ENCODE measurements at places on chromosomes 3 and 15. TPM values are rescaled to one million over a fixed set of nuclear protein-coding genes. Genes with fewer than 3 reads are reported as not detected.
A peak's percentile ranks its signal among the peaks of the same experiment; 100 is the strongest.

CHL1 gene
- 49.1 TPM for total RNA-seq

DNA sequence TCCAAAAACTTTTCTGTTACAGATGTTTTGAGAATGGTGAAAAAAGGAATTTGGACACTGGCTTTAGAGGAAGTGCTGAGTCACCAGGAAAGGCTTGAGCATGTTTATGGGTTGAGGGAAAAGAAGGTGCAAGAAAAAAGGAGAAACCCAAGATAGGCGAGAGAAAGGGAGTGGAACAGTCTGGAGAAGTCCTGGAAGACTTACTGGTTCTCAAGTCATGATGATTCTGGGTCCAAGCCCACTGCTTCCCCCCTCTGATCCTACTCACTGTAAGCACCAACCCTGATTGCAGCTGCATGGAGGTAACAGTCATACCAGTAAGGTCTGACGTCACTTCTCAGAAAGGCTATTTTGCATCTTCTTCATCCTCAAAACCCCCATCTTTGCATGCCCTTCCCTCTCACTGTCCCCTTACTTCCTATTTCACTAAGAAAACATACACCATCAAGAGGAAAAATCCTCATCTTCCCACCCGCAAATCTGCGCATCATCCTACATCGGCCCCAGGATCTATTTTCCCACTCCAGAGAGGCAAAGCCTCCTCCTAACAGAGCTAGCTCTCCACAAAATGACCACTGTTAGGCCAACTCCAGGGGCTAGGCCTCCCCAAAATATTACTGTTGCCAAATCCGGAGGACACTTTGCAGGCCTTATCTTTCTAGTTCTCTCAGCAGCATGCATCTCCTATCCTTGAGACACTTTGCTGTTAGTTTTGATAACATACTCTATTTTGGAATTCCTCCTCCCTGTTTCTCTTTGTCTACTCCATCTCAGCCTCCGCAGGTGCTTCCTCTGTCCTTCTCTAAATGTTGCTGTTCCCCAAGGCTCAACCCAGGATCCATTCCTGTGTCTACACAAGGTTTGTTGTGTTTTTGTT lies 3.2 kb upstream of the ATP13A3 start:
- peak overlapping the region; percentile 41 for H3K27ac ChIP-seq
- no peaks in the 10 kb centered on the region for H3K27me3 ChIP-seq
- peaks cover 26% of the 10 kb centered on the region for H3K4me1 ChIP-seq

REC114 gene
- total RNA-seq, result not detected

- no peaks in the 10 kb centered on the region for H3K4me1 ChIP-seq
- no peak overlapping the region for H3K4me3 ChIP-seq
Measured at GRCh38 chr3:159913712-159914414, 74.8 kb upstream of the IL12A start.

DNA sequence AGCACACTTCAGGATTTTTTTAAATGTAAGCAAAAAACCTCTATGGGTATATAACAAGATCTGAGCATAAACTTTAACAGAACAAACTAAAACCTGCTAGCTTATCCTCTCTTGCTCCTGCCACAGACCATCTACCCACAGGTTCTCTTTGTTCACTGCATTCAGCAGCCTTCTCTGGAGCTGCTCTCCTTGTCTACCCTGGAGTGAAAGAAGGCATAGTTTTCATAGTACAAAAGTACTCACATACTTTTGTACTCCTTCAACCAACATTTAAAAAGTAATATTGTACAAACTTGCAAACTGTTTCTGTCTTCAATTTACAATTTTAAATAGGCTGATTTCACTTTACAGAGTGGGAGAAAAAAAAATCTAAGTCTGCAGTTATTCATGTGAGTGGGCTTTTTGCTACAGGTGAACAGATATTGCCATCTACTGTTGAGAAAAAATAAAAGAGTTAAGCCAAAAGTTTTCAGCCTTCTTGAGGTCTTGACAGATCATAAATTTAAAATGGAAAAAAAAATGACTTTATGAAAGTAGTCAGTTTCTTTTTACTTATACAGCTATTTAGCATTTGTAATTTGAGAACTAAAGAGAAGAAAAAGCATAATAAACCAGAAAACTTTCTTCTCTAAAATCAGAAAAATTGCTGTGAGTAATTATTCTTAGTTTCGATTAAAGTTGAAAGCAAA lies 20.4 kb downstream of the TERC start:
- no peak overlapping the region for H3K4me3 ChIP-seq
- no peak overlapping the region for H3K27ac ChIP-seq
- DNase-seq, result no peak
- no peaks in the 10 kb centered on the region for H3K4me1 ChIP-seq
- H3K27me3 ChIP-seq, result no peaks in the 10 kb centered on the region

DNA sequence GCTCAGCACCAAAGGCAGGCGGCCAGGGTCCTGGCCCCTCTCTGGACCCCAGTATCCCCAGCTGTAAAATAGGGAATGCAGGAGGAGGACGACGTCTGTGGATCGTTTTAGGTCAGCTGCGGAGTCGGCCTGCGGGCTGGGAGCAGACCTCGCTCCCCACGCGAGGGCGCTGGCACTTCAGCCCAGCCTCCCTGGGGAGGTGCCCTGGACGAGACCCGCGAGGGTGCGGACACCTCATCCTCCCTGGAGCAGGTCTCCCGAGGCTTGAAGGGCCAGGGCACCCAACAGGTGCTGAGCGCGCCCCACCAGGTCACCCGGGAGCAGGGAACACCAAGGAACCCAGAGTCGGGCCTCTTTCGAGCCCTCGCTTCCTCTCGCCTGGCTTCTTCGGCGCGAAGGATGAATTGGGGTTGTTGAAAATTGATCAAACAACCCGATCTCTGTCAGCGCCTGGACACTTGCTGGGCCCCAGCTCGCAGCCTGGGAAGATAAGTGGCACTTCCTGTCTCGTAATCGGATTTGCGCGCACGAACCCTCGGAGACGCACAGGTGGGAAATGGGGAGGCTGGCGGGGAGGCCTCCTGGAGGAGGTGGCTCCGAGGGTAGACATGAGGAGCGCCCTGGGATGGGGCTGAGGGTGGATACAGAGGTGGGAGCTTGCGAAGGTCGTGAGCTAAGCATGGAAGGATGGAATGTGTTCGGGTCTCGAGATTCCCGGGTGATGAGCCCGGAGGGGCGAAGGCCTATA lies 588 bp upstream of the VIPR1 start:
- peaks cover 22% of the 10 kb centered on the region for H3K4me1 ChIP-seq
- H3K27ac ChIP-seq, result peak overlapping the region; percentile 19
- DNase-seq, result no peak

DNA sequence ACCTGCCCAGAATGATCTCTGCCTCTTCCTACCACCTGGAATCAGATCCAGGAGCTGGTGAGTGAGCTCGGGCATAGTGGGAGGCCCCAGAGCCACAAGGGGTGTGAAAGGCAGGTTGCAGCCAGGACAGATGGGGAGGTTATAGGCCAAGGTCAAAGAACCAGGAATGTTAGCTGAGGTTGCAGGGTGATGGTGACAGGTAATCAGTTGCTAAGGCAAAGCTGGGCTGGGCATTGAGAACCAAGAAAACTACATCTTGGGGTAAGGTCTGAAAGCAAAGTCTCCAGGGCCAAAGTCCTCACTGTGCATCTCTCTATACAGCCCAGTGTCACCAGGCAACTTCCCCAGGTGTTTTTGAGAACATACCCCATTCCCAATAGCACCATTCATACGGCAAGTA lies 38.4 kb upstream of the SLC6A11 start:
- H3K4me3 ChIP-seq, result no peak overlapping the region
- no peaks in the 10 kb centered on the region for H3K36me3 ChIP-seq
- H3K4me1 ChIP-seq, result no peaks in the 10 kb centered on the region
- peaks cover 51% of the 10 kb centered on the region for H3K27me3 ChIP-seq
- DNase-seq, result no peak

DNA sequence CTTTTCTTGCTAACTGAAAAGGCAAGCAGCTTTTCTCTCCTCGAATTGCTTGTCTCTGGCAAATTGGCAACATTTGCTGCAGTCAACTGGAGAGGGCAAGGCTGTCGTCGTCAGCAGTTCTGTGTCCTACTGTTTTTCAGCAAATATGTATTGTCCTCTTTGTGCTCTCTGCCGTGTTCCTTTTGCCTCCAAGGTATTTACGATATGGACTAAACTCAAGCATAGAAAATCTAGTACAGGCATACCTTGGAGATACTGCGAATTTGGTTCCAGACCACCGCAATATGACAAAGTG lies 558 bp upstream of the SLC30A4 start:
- H3K27me3 ChIP-seq, result no peaks in the 10 kb centered on the region
- peak overlapping the region; percentile 93 for H3K27ac ChIP-seq
- H3K36me3 ChIP-seq, result no peaks in the 10 kb centered on the region
- no peak for DNase-seq
- H3K4me3 ChIP-seq, result peak overlapping the region; percentile 96
- H3K4me1 ChIP-seq, result peaks cover 35% of the 10 kb centered on the region

- no peak overlapping the region for H3K4me3 ChIP-seq
- DNase-seq, result no peak
- H3K27me3 ChIP-seq, result no peaks in the 10 kb centered on the region
- no peaks in the 10 kb centered on the region for H3K36me3 ChIP-seq
- peaks cover 42% of the 10 kb centered on the region for H3K4me1 ChIP-seq
Measured at GRCh38 chr3:119628390-119628789, 30.7 kb downstream of the PLA1A start.

COL6A5 gene
- total RNA-seq, result not detected

DNA sequence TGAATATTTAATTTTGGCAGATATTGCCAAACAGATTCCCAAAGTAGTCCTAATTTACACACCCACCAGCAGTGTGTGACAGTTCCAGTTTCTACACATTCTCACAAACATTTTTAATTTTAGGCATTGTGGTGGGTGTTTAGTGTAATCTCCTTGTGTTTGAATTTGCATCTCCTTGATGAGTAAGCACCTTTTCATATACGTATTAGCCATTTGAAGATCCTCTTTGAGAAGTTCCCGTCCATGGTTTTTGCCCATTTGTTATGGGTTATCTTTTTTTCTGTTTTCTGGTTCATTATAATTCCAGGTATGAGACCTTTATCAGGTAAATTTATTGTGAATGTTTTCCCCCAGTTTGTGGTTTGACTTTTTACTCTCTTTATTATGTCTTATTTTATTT lies 2.3 kb upstream of the TM4SF19 start:
- DNase-seq, result no peak
- H3K27me3 ChIP-seq, result no peaks in the 10 kb centered on the region
- H3K27ac ChIP-seq, result no peak overlapping the region
- no peaks in the 10 kb centered on the region for H3K4me1 ChIP-seq
- no peak overlapping the region for H3K4me3 ChIP-seq
- H3K36me3 ChIP-seq, result no peaks in the 10 kb centered on the region

DNA sequence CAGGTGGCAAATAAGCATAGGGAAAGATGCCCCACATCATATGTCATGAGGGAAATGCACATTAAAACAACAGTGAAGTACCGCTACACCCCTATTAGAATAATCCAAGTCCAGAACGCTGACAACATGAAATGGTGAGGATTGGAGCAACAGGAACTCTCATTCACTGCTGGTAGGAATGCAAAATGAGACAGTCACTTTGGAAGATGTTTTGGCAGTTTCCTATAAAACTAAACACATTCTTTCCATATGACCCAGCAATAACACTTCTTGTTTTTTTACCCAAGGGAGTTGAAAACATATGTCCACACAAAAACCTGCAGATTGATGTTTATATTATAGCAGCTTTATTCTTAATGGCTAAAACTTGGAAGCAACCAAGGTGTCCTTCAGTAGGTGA lies 116.4 kb upstream of the TOPAZ1 start:
- no peak overlapping the region for H3K27ac ChIP-seq
- no peaks in the 10 kb centered on the region for H3K27me3 ChIP-seq
- H3K4me3 ChIP-seq, result no peak overlapping the region
- no peaks in the 10 kb centered on the region for H3K4me1 ChIP-seq

DNA sequence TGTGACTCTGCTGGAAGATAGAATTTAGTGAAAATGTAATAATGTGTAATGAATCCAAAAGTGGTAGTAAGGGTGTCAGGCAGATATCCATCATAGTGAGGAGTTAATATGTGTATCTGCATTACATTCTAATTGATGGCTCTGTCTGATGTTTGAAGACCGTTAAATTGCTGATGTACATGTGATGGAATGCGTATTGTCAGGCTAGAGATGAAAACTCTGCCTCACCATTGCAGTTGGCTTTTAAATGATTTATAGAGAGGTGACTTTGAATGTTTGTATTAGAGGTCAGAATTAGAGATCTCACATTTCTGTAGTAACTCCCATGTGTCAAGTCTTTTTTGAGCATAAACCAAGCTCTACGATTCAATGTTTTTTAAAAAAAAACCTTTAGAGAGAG lies 234.6 kb downstream of the NAALADL2 start:
- no peaks in the 10 kb centered on the region for H3K27me3 ChIP-seq
- no peaks in the 10 kb centered on the region for H3K36me3 ChIP-seq
- DNase-seq, result no peak
- no peaks in the 10 kb centered on the region for H3K4me1 ChIP-seq
- H3K27ac ChIP-seq, result no peak overlapping the region
- H3K4me3 ChIP-seq, result no peak overlapping the region

DNA sequence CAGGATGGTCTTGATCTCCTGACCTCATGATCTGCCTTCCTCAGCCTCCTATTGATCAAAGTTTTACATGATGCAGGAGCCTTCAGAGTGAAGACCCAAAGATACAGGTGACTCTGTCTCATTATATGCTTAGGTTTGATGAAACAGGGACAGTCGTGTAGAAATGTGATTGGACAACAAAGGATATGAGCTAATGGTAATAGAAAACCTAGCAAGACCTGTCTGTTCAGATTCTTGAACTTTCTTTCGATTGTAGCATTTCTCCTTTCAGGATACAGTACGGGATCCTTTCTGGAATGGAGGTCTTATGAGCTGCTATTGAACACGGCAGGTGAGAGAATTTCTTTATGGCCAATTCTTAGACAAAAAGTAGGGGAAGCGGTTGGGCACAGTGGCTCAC lies at the start of gene ACKR2:
ACKR2 (plus strand) TSS at position 244 of the 400 bp plus-strand sequence. CDS start 55,058 bp downstream, outside the sequence.
- peaks cover 10% of the 10 kb centered on the region for H3K4me1 ChIP-seq
- H3K36me3 ChIP-seq, result no peaks in the 10 kb centered on the region
- H3K4me3 ChIP-seq, result no peak within 1 kb of the TSS
- no peak for DNase-seq
- H3K27me3 ChIP-seq, result no peaks in the 10 kb centered on the region
- no peak within 1 kb of the TSS for H3K27ac ChIP-seq

- H3K27ac ChIP-seq, result no peak overlapping the region
- peaks cover 23% of the 10 kb centered on the region for H3K36me3 ChIP-seq
- H3K4me1 ChIP-seq, result no peaks in the 10 kb centered on the region
- H3K4me3 ChIP-seq, result no peak overlapping the region
- H3K27me3 ChIP-seq, result no peaks in the 10 kb centered on the region
Measured at GRCh38 chr15:64931381-64931780, 19.7 kb downstream of the ANKDD1A start.

GRCh38 chr3:24945563-24945962 lies 450.9 kb upstream of the THRB start:
- no peak overlapping the region for H3K27ac ChIP-seq
- no peaks in the 10 kb centered on the region for H3K27me3 ChIP-seq
- DNase-seq, result no peak
- H3K4me3 ChIP-seq, result no peak overlapping the region

GRCh38 chr3:23809840-23810342 lies 4.1 kb downstream of the UBE2E1 start:
- H3K27ac ChIP-seq, result peak overlapping the region; percentile 96
- H3K36me3 ChIP-seq, result no peaks in the 10 kb centered on the region
- H3K27me3 ChIP-seq, result no peaks in the 10 kb centered on the region
- no peak for DNase-seq

- H3K4me1 ChIP-seq, result peaks cover 55% of the 10 kb centered on the region
- peak; percentile 86 for DNase-seq
- H3K4me3 ChIP-seq, result no peak overlapping the region
- H3K27ac ChIP-seq, result no peak overlapping the region
- no peaks in the 10 kb centered on the region for H3K27me3 ChIP-seq
Measured at GRCh38 chr15:99445272-99445850, 120.4 kb upstream of the MEF2A start.

All from esophagus muscularis mucosa (tissue), 4 donors.